Pulmonary artery endothelial cell (primary cell): ENCODE measurements at places on chromosomes 6 and 20. TPM values are rescaled to one million over a fixed set of nuclear protein-coding genes. Genes with fewer than 3 reads are reported as not detected.

NPBWR2 gene
- total RNA-seq: not detected in 2 replicates

TNF gene
- not detected in 2 replicates for total RNA-seq

BPIFB1 gene
- total RNA-seq: not detected in 2 replicates

BPIFB4 gene
- total RNA-seq: not detected in 2 replicates

HLA-DPA1 gene
- total RNA-seq: 1.4 TPM in 1 of 2 replicates, not detected in the other

GNRH2 gene
- total RNA-seq: 0.21 TPM in 1 of 2 replicates, not detected in the other

ZSCAN16 gene
- 13.0 and 13.8 TPM in 2 replicates for total RNA-seq

GTSF1L gene
- not detected in 2 replicates for total RNA-seq

CD24 gene
- 0.92 and 2.5 TPM in 2 replicates for total RNA-seq

LY6G5C gene
- 0.86 and 0.88 TPM in 2 replicates for total RNA-seq

MYMX gene
- 0.13 TPM in 1 of 2 replicates, not detected in the other for total RNA-seq

NKX2-4 gene
- total RNA-seq: not detected in 2 replicates

TCP11 gene
- 0.13 and 0.18 TPM in 2 replicates for total RNA-seq

- DNase-seq: no peak
These were observed 200.0 kb upstream of the PMEPA1 start for GRCh38 chr20:57909763-57910331.

- no peak for DNase-seq
These were observed 32.7 kb upstream of the CRISP1 start for GRCh38 chr6:49898904-49899566.

GRCh38 chr6:46538800-46539480 lies 47.7 kb upstream of the RCAN2 start:
- no peak for DNase-seq

DNA sequence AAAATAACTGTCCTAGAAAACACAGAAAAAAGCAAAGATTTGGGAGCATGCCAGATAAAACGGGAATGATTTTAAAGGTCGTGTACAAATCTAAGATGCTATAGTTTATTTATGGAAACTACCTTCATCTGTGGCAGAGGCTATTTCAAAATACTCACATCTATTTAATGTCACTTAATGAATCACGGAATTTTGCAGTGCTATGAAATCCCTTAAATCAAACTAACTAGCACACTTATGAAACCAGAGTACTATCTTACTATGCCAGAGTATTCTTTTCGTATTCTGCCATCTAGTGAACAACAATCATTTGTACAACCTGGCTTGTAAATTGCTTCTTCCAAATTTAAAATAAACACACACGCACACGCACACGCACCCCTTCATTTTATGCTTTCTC lies 77.9 kb upstream of the BMP5 start:
- no peak for DNase-seq

GRCh38 chr6:14571001-14571400 lies 453.4 kb downstream of the CD83 start:
- DNase-seq: no peak

- DNase-seq: no peak
These were observed 374.9 kb upstream of the FLRT3 start for GRCh38 chr20:14712302-14712739.

DNA sequence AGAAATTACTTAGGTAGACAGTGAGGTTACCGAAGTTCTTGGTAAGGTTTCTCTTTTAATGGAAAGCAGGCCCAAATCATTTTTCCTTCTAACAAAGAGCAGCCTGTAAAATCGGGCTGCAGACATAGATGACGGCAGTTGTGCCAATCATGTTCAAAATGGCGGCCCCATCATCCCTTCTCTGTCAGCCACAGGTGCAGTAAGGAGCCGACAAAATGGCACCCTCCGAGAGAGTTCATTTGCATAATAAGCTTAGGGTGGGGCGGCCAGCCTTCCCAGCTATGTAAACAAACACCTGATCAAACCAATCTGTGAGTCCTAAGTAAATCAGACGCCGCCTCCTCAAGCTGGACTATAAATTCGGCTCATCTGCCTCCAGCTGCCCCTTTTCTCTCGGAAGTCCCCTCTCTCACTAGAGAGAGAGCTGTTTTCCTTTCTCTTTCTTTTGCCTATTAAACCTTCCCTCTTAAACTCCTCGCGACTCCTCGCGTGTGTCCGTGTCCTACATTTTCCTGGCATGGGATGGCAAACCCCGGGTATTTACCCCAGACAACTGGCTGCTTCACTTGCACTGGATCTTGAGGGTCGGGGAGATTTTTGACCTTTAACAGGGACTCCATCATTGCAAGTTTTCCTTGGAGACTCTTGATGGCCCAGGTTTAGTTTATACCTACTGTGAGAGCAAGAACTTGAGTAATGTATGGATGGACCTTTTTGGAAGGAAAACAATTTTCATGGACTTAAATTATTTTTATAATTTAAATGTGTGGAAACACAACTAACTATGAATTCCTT lies 8.9 kb upstream of the DDR1 start:
- no peak for DNase-seq

- no peak for DNase-seq
These were observed 251.2 kb downstream of the BCKDHB start for GRCh38 chr6:80357674-80358073.

GRCh38 chr6:133407320-133408100 lies 166.4 kb downstream of the EYA4 start:
- DNase-seq: no peak

- no peak for DNase-seq
These were observed 12.5 kb downstream of the MYH7B start for GRCh38 chr20:34968042-34968775.

DNA sequence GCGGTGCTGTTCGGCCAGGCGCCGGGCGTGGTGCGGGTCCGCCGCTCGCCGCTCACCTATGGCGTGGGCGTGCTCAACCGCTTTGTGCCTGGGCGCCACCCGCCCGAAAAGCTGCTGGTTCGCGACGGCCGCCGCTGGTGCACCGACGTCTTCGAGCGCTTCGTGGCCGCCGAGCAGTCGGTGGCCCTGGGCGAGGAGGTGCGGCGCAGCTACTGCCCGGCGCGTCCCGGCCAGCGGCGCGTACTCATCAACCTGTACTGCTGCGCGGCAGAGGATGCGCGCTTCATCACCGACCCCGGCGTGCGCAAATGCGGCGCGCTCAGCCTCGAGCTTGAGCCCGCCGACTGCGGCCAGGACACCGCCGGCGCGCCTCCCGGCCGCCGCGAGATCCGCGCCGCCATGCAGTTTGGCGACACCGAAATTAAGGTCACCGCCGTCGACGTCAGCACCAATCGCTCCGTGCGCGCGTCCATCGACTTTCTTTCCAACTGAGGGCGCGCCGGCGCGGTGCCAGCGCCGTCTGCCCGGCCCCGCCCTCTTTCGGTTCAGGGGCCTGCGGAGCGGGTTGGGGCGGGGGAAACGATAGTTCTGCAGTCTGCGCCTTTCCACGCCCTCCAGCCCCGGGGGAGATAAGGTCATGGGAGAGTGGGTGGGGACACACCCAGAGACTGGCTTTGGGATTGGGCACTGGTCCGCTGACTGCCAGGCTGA lies 15.7 kb downstream of the ADISSP start:
- DNase-seq: no peak

DNA sequence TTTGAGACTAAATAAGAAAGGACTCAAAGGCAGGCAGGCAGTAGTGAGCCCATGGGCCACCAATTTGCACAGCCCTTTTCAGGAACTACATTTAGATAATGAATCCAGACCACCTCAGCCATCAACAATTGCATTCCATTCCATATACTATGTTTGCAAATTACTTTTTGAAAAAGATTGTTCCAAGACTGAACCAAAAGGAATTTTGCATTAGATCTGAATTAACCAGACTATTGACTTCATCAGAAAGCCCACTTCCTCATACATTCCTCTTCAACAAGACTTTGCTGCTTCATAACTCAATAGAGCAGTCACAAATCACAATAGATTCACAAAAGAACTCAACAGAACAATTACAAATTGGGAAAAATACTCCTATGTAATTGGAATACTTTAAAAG lies 229.1 kb downstream of the SIM1 start:
- no peak for DNase-seq

- DNase-seq: no peak
These were observed 86.1 kb downstream of the COL9A1 start for GRCh38 chr6:70216767-70217166.

GRCh38 chr20:17795501-17796071 lies 95.8 kb downstream of the BANF2 start:
- no peak for DNase-seq

GRCh38 chr20:57868310-57868709 lies 158.5 kb upstream of the PMEPA1 start:
- no peak for DNase-seq

DNA sequence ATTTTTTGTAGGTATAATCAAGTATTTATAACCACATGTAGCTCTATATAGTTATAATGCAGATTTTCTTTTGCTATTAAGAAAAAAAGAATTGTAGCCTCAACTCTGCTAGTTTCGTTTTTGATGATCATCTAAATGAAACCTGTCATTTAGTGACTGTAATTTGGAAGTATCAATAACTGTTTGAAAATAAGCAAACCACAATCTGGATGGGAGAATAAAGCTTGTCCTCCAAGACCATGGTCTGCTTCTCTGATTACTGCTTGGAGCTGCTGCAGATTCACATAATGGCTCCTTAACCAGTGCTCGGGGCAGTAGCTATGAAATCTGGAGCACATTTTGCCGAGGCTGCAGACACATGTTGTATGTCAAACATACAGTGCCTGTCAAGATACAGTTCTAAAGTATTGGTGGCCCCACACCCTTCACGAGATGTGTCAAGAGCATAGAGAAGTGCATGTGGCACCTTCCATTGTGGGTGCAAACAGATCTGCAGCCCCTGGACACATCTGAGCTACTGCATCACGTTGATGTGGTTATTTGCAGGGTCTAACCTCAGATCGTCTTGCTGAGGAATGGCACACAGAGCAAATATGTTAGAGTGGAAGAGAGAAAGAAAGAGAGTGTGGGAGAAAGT lies 255.7 kb upstream of the SUPT3H start:
- no peak for DNase-seq

DNA sequence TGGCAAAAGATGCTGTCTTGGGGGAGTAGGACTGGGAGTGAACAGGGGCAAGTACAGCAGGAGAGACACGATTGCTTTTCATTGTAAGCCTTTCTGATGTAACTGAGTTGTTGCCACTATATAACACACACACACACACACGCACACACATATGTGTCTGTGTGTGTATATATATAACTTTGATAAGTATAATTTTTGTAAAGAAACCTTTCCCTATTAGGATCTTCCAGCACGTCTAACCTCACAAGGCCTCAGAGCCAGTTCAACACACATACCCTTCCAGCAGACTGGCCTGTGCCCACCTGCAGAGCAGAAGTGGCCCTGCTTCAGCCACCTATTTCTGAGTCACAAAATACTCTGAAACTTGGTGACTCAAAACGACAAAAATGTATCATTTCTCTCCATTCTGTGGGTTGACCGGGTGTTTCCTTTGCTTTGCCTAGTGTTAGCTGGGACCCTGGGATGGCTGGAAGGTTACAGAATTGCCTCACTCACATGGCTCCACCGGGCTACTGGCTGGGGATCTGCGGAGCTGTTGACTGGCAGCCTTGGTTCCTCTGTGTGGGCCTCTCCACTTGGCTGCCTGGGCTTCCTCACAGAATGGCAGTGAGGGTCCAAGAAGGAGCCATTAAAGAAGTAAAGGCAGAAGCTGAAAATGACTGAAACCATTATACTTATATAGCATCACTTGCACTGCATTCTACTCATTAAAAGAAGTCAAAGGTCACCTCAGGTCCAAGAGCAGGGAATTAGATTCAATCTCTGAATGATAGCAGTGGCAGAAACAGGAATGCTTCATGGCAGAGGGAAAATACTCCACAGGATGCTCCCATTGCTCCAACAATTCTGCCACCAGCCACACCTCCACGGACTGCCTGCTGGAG lies 126.4 kb downstream of the BANF2 start:
- no peak for DNase-seq

- DNase-seq: no peak
These were observed 22.9 kb downstream of the GTF2H5 start for GRCh38 chr6:158191032-158191431.

GRCh38 chr6:110053395-110054240 lies 75.5 kb downstream of the GPR6 start:
- DNase-seq: peak; percentile 22

- DNase-seq: no peak
These were observed 122.8 kb downstream of the TASP1 start for GRCh38 chr20:13515796-13516558.

DNA sequence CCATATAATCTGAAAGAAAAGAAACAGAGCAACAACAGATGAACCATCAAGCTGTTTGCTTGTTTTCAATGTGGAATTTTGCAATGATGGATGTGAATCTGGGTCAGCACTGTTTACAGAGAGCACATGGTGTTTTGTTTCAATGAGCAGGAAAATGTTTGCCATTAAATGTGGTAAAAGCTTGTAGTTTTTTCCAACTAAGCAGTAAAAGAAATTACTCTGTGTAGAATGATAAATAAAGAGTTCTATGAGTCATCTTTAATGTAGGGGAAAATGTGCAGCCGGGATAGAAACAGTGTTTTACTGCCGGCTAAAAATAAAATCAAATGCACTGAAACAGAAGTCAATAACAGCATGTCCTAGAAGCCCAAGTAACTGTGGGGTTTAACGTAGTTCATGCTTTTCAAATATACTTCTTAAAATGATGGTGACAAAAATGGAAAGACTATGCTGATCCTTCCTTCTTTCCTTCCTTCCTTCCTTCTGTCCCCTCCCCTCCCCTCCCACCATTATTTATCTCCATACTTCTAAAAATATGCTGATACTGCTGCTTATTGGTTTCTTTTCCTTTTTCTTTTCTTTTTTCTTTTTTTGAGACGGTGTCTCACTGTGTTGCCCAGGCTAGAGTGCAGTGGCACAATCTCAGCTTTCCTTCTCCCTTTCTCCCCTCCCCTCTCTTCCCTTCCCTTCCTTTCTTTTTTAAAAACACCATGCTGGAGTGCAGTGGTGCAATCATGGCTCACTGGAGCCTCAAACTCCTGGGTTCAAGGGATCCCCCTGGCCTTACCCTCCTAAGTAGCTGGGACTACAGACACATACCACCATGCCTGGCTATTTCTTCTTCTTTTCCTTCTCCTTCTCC lies 6.3 kb upstream of the NAA20 start:
- no peak for DNase-seq

DNA sequence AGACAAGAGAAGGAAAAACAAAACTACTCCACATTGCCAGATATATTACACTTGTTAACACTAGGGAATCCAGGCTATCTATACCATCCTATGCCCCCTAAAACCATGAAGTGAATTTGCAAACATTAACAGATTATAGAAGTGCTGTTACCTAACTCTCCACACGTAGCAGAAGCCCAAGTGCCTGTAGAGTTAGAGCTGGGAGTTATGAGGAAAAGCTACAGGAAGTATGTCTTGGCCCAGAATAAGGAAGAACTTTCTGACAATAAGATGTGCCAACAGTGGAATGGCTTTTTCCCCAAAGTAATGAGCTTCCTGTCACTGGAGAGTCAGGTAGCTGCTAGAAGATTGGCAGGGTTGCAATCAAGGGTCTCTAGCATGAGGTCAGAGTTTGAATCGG lies 32.5 kb downstream of the ADGRG6 start:
- DNase-seq: no peak

GRCh38 chr6:43909474-43910148 lies 139.6 kb downstream of the VEGFA start:
- DNase-seq: no peak
